Motor neuron (in vitro differentiated cells): ENCODE measurements at places on chromosomes 12 and 14. TPM values are rescaled to one million over a fixed set of nuclear protein-coding genes. Genes with fewer than 3 reads are reported as not detected.

DNA sequence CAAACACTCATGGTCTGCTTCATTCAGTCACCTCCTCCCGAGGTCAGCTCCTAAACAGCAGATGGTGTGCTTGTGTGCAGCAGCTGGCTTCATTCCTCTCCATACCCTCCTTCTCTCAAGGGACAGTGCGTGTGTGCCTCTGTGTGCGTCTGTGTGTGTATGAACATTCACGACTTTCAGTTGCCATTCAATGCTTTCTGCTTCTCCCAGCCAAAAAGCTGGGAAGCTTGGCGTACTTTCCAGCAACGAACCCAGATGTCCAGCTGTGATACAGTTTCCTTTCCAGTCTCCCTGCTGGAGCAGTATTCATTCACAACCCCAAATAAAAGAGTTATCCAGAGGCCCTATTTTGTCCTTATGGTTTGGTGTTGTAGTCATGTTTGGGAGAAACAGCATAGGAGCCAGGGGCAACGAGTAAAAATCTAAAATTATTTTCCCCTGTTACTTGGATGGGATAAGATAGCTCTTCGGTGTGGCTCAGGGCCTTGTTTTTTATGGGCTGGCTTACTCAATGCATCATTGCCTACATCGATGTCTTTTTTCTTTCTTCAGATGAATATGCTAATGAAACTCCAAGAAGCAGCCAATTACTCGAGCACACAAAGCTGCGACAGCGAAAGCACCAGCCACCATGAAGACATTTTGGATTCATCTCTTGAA is 379.3 kb downstream of the NAV3 start:
- peak; percentile 81 for ATAC-seq

DNA sequence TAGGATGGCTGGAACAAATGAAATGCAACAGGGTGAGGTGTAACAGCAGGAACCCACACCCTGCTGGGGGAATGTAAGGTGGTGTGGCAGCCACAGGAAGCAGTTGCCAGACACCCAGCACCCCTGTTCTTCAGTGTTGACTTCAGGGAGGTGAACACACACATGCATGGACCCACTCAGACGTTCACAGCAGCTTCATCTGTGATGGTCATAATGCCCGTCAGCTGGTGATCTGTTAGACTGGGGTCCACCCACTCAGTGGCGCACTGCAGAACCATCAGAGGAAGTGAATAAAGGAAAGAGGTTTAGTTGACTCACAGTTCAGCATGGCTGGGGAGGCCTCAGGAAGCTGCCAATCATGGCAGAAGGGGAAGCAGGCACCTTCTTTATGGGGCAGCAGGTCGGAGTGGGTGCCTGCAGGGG is 22.7 kb upstream of the TEX22 start:
- ATAC-seq: no peak

- no peak for ATAC-seq
These were observed 8.1 kb upstream of the NAA30 start for GRCh38 chr14:57382283-57382682.

The PAX9 gene
- 1.3 and 1.7 TPM in 2 replicates for total RNA-seq

The KRT6C gene
- 0.38 and 0.41 TPM in 2 replicates for total RNA-seq
